ENCODE measurements at places on chromosomes 16 and 17. TPM values are rescaled to one million over a fixed set of nuclear protein-coding genes. Genes with fewer than 3 reads are reported as not detected.

DNA sequence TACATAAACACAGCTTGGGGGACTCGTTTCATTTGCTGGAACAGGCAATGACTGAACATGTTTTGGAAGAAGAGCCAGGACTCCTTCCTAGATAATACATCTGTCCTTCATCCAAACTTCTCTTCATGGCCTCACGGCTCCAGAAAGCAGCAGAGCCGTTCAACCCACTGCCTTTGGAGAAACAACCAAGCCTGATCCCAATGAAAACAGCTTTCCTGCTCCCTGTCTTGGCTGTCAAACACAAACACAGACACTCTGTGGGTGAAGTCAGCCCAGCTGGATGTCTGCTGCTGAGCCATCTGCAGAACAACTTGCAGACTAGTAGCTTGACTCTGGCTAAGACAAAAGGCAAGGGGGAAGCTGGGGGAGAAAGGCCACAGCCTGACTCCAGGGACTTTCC lies 345.1 kb upstream of the PSMD7 start:
- H3K27ac ChIP-seq = no peak overlapping the region
- no peaks in the 10 kb centered on the region for H3K4me1 ChIP-seq
- no peak overlapping the region for H3K4me3 ChIP-seq
- H3K27me3 ChIP-seq = no peaks in the 10 kb centered on the region

DNA sequence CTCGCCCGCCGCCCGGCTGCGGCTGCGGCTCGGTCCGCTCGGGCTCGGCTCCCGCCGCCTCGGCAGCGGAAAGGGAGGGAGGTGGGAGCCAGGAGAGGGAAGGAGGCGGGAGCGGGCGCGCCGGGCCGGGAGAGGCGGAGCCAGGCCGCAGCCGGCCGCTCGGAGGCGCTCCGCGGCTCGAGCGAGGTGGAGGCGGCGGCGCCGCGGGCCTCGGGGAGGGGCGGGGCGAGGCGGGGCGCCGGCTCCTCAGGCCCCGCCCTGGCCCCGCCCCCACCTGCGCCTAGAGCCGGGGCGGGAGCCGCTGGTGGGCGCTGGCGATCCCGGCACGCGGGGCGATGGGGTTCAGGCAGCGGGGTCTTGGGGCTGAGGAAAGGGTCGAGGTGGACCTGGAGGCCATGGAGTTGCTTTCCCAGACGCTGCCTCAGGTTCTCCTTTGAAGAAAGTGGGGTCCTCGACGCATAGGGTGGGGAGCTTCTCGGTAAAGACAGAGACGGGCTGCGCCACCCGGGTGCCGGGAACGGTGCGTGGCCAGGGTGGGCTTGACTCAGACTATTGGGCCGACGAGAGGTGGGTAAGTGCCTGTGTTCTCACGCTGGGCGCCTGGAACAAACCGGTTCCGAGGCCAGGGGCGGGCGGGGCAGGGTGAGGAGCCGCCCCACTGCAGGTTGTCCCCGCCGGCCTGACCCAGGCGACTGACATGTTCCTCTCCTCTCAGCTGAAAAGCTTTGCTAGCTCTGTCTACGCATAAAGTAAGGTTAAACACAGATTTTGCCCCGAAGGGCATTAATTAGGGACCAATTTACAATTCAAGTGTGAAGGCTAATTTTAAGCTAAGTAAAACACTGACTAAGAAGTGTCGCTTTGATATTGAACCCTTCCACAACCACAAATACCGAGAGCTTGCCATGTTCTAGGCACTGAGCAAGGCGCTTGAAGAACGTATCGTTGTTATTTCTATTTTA lies at the start of gene CMTM4:
Gene CMTM4, minus strand, starts transcription at position 75 of the 962 bp plus-strand sequence. CDS start 218 bp downstream, outside the sequence.
- no peaks in the 10 kb centered on the region for H3K36me3 ChIP-seq
- no peaks in the 10 kb centered on the region for H3K27me3 ChIP-seq
- peak; percentile 89 for DNase-seq
- H3K4me1 ChIP-seq = peaks cover 12% of the 10 kb centered on the region

DNA sequence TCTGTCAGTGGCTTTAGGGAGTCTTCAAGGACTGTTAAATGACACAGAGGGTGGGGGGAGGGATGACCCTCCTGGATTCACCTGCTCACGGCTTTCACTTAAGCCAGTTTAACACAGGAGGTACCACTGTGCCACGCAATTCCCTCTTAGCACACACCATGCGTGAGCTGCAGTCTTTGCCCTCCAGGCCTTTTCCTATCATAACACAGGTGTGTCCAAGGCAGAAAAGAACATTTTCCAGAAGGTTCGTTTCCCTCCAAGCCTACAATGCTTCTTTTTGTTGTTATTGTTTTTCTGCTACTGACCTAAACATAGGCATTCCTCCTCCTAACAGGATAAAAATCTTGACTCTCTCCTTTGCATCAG lies 1.1 kb downstream of the ZFHX3 start:
- peaks cover 5% of the 10 kb centered on the region for H3K4me1 ChIP-seq
- H3K27ac ChIP-seq = peak overlapping the region; percentile 88
- H3K27me3 ChIP-seq = no peaks in the 10 kb centered on the region
- peak overlapping the region; percentile 66 for H3K4me3 ChIP-seq

- H3K4me1 ChIP-seq = no peaks in the 10 kb centered on the region
- no peak overlapping the region for H3K27ac ChIP-seq
- no peaks in the 10 kb centered on the region for H3K36me3 ChIP-seq
- no peaks in the 10 kb centered on the region for H3K27me3 ChIP-seq
- no peak for DNase-seq
Measured at GRCh38 chr16:53946746-53947386, 242.9 kb downstream of the FTO start.

DNA sequence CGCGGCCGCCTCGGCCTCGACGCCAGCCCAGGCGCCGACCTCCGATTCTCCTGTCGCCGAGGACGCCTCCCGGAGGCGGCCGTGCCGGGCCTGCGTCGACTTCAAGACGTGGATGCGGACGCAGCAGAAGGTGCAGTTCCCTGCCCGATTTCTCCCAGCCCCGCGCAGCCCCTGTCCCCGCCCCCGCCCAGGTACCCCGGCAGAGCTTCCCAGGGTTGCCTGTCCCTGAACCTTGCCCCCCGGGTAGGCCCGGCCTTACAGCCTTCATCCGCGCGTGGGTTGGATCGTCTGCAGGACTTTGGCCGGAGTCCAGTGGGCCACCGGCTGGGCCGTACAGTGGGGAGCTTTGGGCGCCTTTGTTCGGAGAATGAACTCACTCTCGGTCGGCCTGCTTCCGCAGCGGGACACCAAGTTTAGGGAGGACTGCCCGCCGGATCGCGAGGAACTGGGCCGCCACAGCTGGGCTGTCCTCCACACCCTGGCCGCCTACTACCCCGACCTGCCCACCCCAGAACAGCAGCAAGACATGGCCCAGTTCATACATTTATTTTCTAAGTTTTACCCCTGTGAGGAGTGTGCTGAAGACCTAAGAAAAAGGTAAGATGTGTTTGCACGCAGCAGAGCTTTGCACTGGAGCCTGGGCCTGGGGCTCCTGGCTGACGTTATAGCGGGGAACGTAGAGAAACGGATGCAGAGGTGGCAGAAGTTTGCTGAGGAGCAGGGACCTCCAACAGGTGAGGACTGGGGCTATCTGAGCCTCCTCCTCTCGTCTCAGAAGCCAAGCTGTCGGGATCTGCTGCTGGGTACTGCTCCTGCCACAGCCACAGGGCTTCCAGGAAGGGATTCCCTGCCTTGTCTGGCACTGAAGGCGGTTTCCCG lies 593 bp downstream of the GFER start:
- H3K27me3 ChIP-seq = peaks cover 43% of the 10 kb centered on the region
- no peaks in the 10 kb centered on the region for H3K36me3 ChIP-seq
- no peak for DNase-seq

GRCh38 chr16:79751471-79752184 lies 151.1 kb upstream of the MAF start:
- H3K4me1 ChIP-seq = no peaks in the 10 kb centered on the region
- H3K36me3 ChIP-seq = no peaks in the 10 kb centered on the region
- no peak overlapping the region for H3K4me3 ChIP-seq
- no peaks in the 10 kb centered on the region for H3K27me3 ChIP-seq

GRCh38 chr16:10671729-10672128 lies 23.0 kb downstream of the TEKT5 start:
- no peaks in the 10 kb centered on the region for H3K36me3 ChIP-seq
- no peak overlapping the region for H3K4me3 ChIP-seq
- H3K4me1 ChIP-seq = no peaks in the 10 kb centered on the region
- no peaks in the 10 kb centered on the region for H3K27me3 ChIP-seq
- H3K27ac ChIP-seq = no peak overlapping the region
- no peak for DNase-seq

DNA sequence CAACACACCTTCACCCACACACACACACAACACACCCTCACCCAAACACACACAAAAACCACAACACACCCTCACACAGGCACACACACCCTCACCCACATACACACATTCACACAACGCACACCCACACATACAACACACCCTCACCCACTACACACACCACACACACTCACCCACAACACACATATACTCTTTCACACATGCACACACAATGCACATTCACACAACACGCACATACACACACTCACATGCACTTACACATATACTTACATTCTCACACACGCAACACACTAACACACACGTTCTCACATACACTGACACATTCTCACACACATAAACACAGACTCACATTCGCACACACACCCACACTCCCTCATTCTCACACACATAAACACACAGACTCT lies 3.8 kb downstream of the ASGR1 start:
- no peak for DNase-seq
- peaks cover 7% of the 10 kb centered on the region for H3K4me1 ChIP-seq
- H3K36me3 ChIP-seq = no peaks in the 10 kb centered on the region
- H3K27ac ChIP-seq = no peak overlapping the region
- no peaks in the 10 kb centered on the region for H3K27me3 ChIP-seq

DNA sequence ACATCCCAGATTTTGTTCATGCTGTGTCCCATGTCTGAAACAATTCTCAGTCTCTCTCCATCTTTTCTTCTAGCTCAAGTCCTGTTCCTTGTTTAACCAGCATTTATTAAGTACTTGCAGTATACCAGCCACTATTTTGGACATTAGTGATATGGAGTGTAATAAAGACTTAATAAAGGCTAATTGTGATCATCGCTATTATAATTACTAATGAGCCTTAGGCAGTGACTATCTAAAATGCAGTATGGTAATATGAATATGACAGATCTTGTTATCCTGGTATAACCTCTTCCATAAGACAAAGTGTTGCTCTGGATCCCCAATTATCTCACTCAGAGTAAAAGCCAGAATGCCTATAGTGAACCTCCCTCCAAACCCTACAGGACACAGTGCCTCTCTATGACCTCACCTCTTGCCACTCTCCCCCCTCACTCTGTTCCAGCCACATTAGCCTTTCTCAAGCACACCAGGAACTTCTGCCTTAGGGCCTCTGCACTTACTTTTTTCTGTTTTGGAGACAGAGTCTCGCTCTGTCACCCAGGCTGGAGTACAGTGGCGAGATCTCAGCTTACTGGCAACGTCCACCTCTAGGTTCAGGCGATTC lies 1.8 kb upstream of the FLOT2 start:
- H3K4me1 ChIP-seq = peaks cover 30% of the 10 kb centered on the region
- H3K27me3 ChIP-seq = no peaks in the 10 kb centered on the region
- no peak overlapping the region for H3K4me3 ChIP-seq
- no peaks in the 10 kb centered on the region for H3K36me3 ChIP-seq
- DNase-seq = no peak

DNA sequence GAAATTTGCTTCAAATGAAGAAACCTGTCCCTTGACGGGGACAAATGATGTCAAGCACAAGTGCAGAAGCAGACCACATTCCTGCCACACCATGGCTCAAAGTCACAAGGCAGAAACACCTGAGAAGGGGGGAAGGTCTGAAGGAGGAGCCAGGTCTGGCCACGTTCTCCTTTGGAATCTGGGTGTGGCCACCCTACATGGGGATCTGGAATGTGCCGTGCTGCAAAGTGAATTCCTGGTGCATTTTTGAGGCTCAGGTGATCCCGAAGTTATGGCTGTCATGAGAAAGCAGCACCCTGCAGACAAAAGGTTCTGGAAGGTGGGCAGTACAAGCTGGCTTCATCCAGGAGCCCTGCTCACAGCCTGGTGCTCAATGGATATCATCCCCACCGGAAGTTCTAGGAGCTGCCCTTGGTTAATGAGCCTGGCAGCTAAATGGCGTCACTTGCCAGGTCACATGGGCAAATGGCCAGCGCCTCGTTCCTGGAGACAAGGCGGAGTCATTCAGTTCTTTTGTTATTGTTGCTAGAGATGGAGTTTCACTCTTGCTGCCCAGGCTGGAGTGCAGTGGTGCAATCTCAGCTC lies 20.1 kb upstream of the ADCY9 start:
- peak overlapping the region; percentile 33 for H3K4me3 ChIP-seq
- no peaks in the 10 kb centered on the region for H3K27me3 ChIP-seq
- peak; percentile 71 for DNase-seq
- no peaks in the 10 kb centered on the region for H3K36me3 ChIP-seq

DNA sequence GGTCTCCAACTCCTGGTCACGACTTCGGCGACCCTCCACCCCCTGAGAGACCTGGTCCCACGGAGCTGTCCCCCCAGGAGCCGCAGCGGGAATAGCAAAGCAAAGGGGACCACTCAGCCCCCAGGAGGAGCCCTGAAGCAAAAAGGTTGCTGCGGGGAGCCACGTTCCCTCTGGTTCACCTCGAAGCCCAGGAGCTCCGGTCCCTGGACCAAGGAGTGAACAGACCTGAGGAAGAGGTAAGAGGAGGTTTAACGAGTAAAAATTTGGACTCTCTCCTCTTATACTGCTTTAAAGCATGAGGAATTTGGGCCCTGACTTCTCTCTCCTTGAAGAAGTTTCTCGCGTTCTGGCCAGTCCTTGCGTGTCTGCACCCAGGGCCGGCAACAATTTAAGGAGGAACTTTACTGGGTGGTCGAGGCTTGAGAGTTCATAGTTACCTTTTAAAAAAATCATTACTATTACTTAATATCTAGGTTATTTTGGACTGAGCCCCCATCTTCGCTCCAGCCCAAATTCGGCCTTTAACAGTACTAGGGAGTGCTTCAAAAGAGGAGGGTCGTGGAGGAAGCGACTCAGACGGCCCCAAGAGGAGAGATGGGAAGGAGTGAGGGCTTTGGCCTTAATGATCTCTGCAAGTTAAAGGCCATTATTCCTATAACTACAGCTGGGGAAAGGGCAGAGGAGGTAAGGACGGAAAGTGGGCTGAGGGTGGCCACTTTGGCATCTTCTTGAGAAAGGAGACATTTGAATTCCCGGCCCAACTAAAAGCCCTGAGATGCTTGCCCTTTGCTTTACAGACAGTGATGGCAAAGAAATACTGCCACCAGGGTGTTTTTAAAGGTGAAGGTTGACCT lies 16.9 kb upstream of the HOXB9 start:
- peaks cover 42% of the 10 kb centered on the region for H3K27me3 ChIP-seq
- H3K27ac ChIP-seq = no peak overlapping the region
- no peaks in the 10 kb centered on the region for H3K36me3 ChIP-seq
- no peak overlapping the region for H3K4me3 ChIP-seq
- DNase-seq = no peak

GRCh38 chr17:58338841-58339754 lies 10.5 kb upstream of the TSPOAP1 start:
- H3K27me3 ChIP-seq = no peaks in the 10 kb centered on the region
- peaks cover under 1% of the 10 kb centered on the region for H3K36me3 ChIP-seq
- H3K4me3 ChIP-seq = peak overlapping the region; percentile 9
- H3K4me1 ChIP-seq = no peaks in the 10 kb centered on the region
- peak overlapping the region; percentile 24 for H3K27ac ChIP-seq

ITGA2B gene
- total RNA-seq = 1.7 TPM

MYH13 gene
- not detected for total RNA-seq

ABCC11 gene
- total RNA-seq = not detected

TEX19 gene
- not detected for total RNA-seq

RHBDL3 gene
- total RNA-seq = 0.13 TPM
